Epithelial cell of alveolus of lung (primary cell): ENCODE measurements at places on chromosomes 12 and 14. TPM values are rescaled to one million over a fixed set of nuclear protein-coding genes. Genes with fewer than 3 reads are reported as not detected.

SOAT2 gene
- total RNA-seq: 0.48 TPM in 1 of 2 replicates, not detected in the other

TMEM30B gene
- 0.16 and 0.65 TPM in 2 replicates for total RNA-seq

BIN2 gene
- not detected in 2 replicates for total RNA-seq

TESPA1 gene
- not detected in 2 replicates for total RNA-seq

COX8C gene
- not detected in 2 replicates for total RNA-seq

FAM222A gene
- total RNA-seq: 0.91 TPM in 1 of 2 replicates, not detected in the other

TAS2R46 gene
- 2.8 TPM in 1 of 2 replicates, not detected in the other for total RNA-seq

CCNB1IP1 gene
- total RNA-seq: 80.0 and 116 TPM in 2 replicates

TSPAN19 gene
- 0.13 TPM in 1 of 2 replicates, not detected in the other for total RNA-seq

STAT6 gene
- 57.8 and 98.8 TPM in 2 replicates for total RNA-seq

WNT5B gene
- 8.6 and 32.8 TPM in 2 replicates for total RNA-seq

ST8SIA1 gene
- total RNA-seq: under 0.01 and 1.3 TPM in 2 replicates

RD3L gene
- total RNA-seq: not detected in 2 replicates
